Ovary (tissue), 10 donors: ENCODE measurements at places on chromosomes 3 and 15. TPM values are rescaled to one million over a fixed set of nuclear protein-coding genes. Genes with fewer than 3 reads are reported as not detected.
A peak's percentile ranks its signal among the peaks of the same experiment; 100 is the strongest.

The SLC6A1 gene
- 1.0 TPM for total RNA-seq

The SATB1 gene
- 18.9 TPM for total RNA-seq

The RAMAC gene
- total RNA-seq, result 23.9 TPM

The GUCA1C gene
- total RNA-seq, result not detected

GRCh38 chr15:90711842-90712241 lies 5.3 kb upstream of the BLM start:
- H3K36me3 ChIP-seq, result no peaks in the 10 kb centered on the region
- no peaks in the 10 kb centered on the region for H3K4me1 ChIP-seq
- no peak overlapping the region for H3K4me3 ChIP-seq
- DNase-seq, result no peak
- no peak overlapping the region for H3K27ac ChIP-seq
- no peaks in the 10 kb centered on the region for H3K27me3 ChIP-seq

- peaks cover 7% of the 10 kb centered on the region for H3K4me1 ChIP-seq
- no peaks in the 10 kb centered on the region for H3K27me3 ChIP-seq
- no peaks in the 10 kb centered on the region for H3K36me3 ChIP-seq
- H3K4me3 ChIP-seq, result no peak overlapping the region
- no peak for DNase-seq
- no peak overlapping the region for H3K27ac ChIP-seq
Observed at GRCh38 chr3:73653877-73654276, 29.1 kb upstream of the PDZRN3 start.

DNA sequence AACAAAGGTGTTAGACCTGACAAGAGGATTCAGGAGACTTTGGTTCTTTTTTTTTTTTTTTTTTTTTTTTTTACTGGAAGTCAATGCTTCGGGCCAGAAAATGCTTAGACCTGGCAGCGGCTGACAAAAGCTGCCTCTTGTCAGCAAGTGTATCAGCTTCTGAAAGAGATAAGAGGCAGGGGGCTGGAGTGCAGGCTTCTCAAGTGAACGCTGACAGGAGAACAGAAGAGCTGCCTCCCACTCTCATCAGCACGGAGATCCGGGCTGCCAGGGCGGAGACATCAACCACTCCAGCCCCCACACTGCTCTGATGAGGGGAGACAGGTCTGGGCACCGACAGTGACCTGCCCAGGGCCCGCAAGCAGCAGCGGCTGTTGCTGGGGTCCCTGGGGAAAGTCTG lies 9.4 kb upstream of the SCN5A start:
- DNase-seq, result no peak
- H3K27ac ChIP-seq, result no peak overlapping the region
- H3K4me1 ChIP-seq, result no peaks in the 10 kb centered on the region
- no peak overlapping the region for H3K4me3 ChIP-seq
- no peaks in the 10 kb centered on the region for H3K36me3 ChIP-seq
- no peaks in the 10 kb centered on the region for H3K27me3 ChIP-seq

GRCh38 chr3:139523718-139524117 lies 15.8 kb downstream of the RBP1 start:
- no peak for DNase-seq
- H3K4me3 ChIP-seq, result no peak overlapping the region
- peaks cover 12% of the 10 kb centered on the region for H3K4me1 ChIP-seq
- no peak overlapping the region for H3K27ac ChIP-seq
- no peaks in the 10 kb centered on the region for H3K27me3 ChIP-seq
- H3K36me3 ChIP-seq, result no peaks in the 10 kb centered on the region

DNA sequence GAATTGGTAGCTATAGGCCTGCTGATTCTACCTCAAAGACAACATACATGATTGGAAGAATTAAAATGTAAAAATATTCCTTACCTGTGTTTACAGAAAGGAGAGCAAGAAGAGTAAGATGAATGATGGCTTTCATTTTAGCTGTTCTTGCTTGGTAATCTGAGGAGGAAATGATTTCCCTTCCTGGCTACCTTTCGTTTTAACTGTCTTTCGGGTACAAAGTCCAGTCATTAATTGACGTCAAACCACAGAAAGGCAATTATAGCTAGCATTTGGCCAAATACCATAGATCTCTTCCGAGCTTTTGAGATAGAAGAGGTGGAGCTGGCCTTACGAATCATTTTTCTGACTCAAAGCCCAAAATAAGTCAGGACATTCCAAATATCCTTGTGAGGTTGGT lies at the start of gene MUC13:
Gene MUC13, minus strand, starts transcription at position 175 of the 400 bp plus-strand sequence. Its CDS starts 39 bp downstream, at position 136.
- H3K4me1 ChIP-seq, result no peaks in the 10 kb centered on the region
- peak within 1 kb of the TSS; percentile 13 for H3K4me3 ChIP-seq
- no peaks in the 10 kb centered on the region for H3K27me3 ChIP-seq
- H3K27ac ChIP-seq, result no peak within 1 kb of the TSS

GRCh38 chr3:69085168-69085832 lies 563 bp downstream of the ARL6IP5 start:
- DNase-seq, result no peak
- no peaks in the 10 kb centered on the region for H3K36me3 ChIP-seq
- peak overlapping the region; percentile 69 for H3K27ac ChIP-seq
- H3K4me1 ChIP-seq, result peaks cover 13% of the 10 kb centered on the region
- peak overlapping the region; percentile 95 for H3K4me3 ChIP-seq

- H3K27me3 ChIP-seq, result no peaks in the 10 kb centered on the region
- no peaks in the 10 kb centered on the region for H3K36me3 ChIP-seq
- peaks cover 17% of the 10 kb centered on the region for H3K4me1 ChIP-seq
- DNase-seq, result peak; percentile 70
- H3K27ac ChIP-seq, result peak overlapping the region; percentile 29
- no peak overlapping the region for H3K4me3 ChIP-seq
Observed at GRCh38 chr15:66647358-66647757, 54.7 kb upstream of the SMAD6 start.

DNA sequence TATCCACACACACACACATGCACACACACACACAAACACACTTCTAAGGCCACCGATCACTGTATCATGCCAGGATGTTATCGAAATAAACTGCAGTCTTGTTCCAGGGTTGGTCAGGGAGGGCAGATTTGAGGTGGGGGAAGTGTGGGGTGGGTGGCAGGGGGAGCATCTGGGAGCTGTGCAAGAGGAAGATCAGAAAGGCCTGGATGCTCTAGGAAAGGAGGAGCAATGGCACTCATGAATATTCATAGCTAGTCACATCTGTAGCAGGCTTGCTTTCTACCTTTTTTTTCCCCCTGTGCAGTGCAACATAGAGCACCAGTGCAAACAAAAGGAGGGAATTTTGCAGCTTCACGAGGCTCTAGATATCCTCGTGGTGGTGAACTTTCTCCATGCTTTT lies 84.9 kb downstream of the MEIS2 start:
- peaks cover 13% of the 10 kb centered on the region for H3K4me1 ChIP-seq
- H3K4me3 ChIP-seq, result no peak overlapping the region
- no peaks in the 10 kb centered on the region for H3K36me3 ChIP-seq
- H3K27me3 ChIP-seq, result no peaks in the 10 kb centered on the region
- peak overlapping the region; percentile 11 for H3K27ac ChIP-seq

GRCh38 chr15:85356276-85356675 lies 24.1 kb upstream of the AKAP13 start:
- no peak overlapping the region for H3K4me3 ChIP-seq
- H3K36me3 ChIP-seq, result no peaks in the 10 kb centered on the region
- H3K4me1 ChIP-seq, result no peaks in the 10 kb centered on the region
- no peaks in the 10 kb centered on the region for H3K27me3 ChIP-seq
- DNase-seq, result no peak

GRCh38 chr3:111737706-111738086 lies 121.4 kb upstream of the PHLDB2 start:
- no peaks in the 10 kb centered on the region for H3K36me3 ChIP-seq
- H3K27me3 ChIP-seq, result no peaks in the 10 kb centered on the region
- H3K4me3 ChIP-seq, result no peak overlapping the region
- peaks cover 13% of the 10 kb centered on the region for H3K4me1 ChIP-seq
- H3K27ac ChIP-seq, result peak overlapping the region; percentile 53

GRCh38 chr3:127073941-127074820 lies 91.3 kb downstream of the PLXNA1 start:
- no peak for DNase-seq
- no peaks in the 10 kb centered on the region for H3K27me3 ChIP-seq
- H3K4me1 ChIP-seq, result no peaks in the 10 kb centered on the region
- H3K4me3 ChIP-seq, result no peak overlapping the region
- H3K27ac ChIP-seq, result no peak overlapping the region

- H3K27me3 ChIP-seq, result no peaks in the 10 kb centered on the region
- no peak for DNase-seq
- no peaks in the 10 kb centered on the region for H3K36me3 ChIP-seq
- no peak overlapping the region for H3K27ac ChIP-seq
- H3K4me1 ChIP-seq, result no peaks in the 10 kb centered on the region
Observed at GRCh38 chr3:43727930-43728329, 37.2 kb downstream of the ABHD5 start.

- H3K27ac ChIP-seq, result no peak overlapping the region
- no peak for DNase-seq
- peaks cover 1% of the 10 kb centered on the region for H3K4me1 ChIP-seq
- H3K4me3 ChIP-seq, result no peak overlapping the region
Observed at GRCh38 chr3:47743855-47744254, 37.8 kb downstream of the SMARCC1 start.

GRCh38 chr15:74368121-74368520 lies 675 bp upstream of the CYP11A1 start:
- H3K4me3 ChIP-seq, result no peak overlapping the region
- H3K27ac ChIP-seq, result peak overlapping the region; percentile 79
- H3K36me3 ChIP-seq, result no peaks in the 10 kb centered on the region
- peaks cover 14% of the 10 kb centered on the region for H3K4me1 ChIP-seq
- DNase-seq, result no peak

GRCh38 chr3:188230962-188231361 lies 77.0 kb downstream of the LPP start:
- peaks cover 13% of the 10 kb centered on the region for H3K4me1 ChIP-seq
- no peak overlapping the region for H3K4me3 ChIP-seq
- H3K27ac ChIP-seq, result no peak overlapping the region
- H3K27me3 ChIP-seq, result no peaks in the 10 kb centered on the region
- H3K36me3 ChIP-seq, result no peaks in the 10 kb centered on the region

- no peak for DNase-seq
- no peak overlapping the region for H3K4me3 ChIP-seq
- no peaks in the 10 kb centered on the region for H3K27me3 ChIP-seq
- H3K4me1 ChIP-seq, result no peaks in the 10 kb centered on the region
- H3K27ac ChIP-seq, result no peak overlapping the region
Observed at GRCh38 chr15:44780608-44781007, 44.3 kb downstream of the TRIM69 start.

DNA sequence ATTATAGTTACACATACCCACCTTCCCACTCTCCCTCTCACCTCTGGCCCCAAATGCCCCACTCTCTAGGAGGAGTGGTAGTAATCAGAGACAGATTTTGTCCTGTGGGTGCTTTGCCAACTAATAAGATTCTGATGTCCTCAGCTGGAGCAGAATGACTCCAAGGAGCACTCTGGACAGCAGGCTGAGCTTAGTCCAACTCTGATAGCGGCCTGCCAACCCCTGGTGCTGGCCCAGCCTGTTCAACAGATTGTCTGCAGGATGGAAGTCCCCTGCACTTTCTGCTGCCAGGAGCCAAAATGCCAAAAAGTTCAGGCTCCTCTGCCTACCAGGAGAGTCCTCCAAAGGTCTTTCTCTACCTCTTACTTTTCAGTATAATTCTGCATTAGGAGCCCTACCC lies 160.5 kb upstream of the UMPS start:
- no peak overlapping the region for H3K4me3 ChIP-seq
- H3K4me1 ChIP-seq, result peaks cover 1% of the 10 kb centered on the region
- H3K36me3 ChIP-seq, result no peaks in the 10 kb centered on the region
- no peak for DNase-seq

- H3K4me1 ChIP-seq, result peaks cover 2% of the 10 kb centered on the region
- no peak overlapping the region for H3K27ac ChIP-seq
- DNase-seq, result peak; percentile 16
- H3K36me3 ChIP-seq, result no peaks in the 10 kb centered on the region
Observed at GRCh38 chr3:28915741-28916500, 364.9 kb upstream of the RBMS3 start.
